ENCODE measurements at places on chromosomes 12 and 14.

GRCh38 chr12:114681116-114681871 lies 2.7 kb downstream of the TBX3 start:
- DNase-seq, result no peak

- no peak for DNase-seq
Measured at GRCh38 chr14:41505491-41505890, 101.2 kb upstream of the LRFN5 start.

DNA sequence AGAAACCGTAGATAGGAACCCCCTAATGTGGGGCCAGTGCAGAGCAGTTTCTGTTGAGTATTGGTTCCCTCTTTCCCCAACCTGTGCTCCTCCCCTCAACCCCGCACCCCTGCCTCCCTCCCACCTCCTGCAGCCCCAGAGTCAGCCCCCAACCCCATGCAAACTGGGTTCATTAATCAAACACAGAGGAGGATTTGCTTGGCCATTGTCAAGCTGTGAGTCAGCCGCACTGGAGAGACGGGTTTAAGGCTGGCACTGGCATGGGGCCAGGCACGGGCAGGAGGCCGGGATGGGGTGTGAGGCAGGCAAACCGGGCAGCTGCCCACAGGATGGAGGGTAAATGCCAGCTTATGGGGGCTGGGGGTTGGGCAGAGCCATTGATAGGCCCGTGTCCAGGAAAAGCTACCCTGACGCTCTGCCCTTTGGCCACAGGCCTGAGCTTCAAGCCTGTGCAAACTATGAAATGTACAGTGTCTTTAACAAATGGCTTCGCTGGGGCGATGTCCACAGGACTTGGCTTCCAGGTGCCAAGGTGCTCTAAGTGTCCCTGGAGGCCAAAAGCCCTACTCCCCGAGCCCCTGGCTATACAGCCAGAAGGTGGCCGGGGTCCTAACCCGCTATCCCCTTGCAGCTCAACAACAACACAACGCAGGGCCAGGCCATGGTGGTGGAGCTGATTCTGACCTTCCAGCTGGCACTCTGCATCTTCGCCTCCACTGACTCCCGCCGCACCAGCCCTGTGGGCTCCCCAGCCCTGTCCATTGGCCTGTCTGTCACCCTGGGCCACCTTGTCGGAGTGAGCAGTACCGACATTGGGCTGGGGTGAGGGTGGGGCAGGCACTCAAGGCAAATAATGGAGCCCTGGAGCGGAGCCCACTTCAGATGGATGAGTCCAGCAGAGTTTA lies 1.4 kb downstream of the AQP5 start:
- DNase-seq, result no peak

GRCh38 chr12:108622421-108622820 lies 11.3 kb downstream of the SELPLG start:
- no peak for DNase-seq

GRCh38 chr12:116443821-116444589 lies 115.2 kb upstream of the MAP1LC3B2 start:
- DNase-seq, result no peak

DNA sequence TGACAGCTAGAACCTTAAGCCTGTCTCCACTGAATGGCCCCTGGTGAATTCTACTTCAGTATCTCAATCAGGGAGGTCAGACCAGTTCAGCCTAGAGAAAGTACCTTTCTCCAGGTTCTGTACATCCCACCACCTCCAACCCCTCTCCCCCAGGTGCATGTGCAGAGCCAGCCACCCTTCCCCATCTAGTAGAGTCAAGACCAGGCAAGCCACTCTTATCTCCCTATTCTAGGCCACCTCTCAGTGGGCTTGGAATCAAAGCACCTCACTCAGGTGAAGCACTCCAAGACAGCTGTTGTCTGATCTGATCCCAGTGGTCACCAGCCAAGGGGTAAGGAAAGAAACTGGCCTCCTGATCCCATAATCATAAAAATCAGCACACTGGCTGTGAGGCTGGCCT lies 340.9 kb downstream of the BCL11B start:
- no peak for DNase-seq
